ENCODE measurements at places on chromosomes 5 and 9. TPM values are rescaled to one million over a fixed set of nuclear protein-coding genes. Genes with fewer than 3 reads are reported as not detected.

Gene CCDC69
- 0.62 TPM for total RNA-seq

Gene SLC23A1
- not detected for total RNA-seq

Gene TMEFF1
- total RNA-seq, result 1.3 TPM

Gene GGTA1
- total RNA-seq, result not detected

Gene GLRA1
- not detected for total RNA-seq

Gene LIFR
- 3.8 TPM for total RNA-seq

Gene ARID3C
- not detected for total RNA-seq

Gene SLC36A3
- not detected for total RNA-seq

Gene GARNL3
- 0.69 TPM for total RNA-seq

Gene GFRA3
- not detected for total RNA-seq

DNA sequence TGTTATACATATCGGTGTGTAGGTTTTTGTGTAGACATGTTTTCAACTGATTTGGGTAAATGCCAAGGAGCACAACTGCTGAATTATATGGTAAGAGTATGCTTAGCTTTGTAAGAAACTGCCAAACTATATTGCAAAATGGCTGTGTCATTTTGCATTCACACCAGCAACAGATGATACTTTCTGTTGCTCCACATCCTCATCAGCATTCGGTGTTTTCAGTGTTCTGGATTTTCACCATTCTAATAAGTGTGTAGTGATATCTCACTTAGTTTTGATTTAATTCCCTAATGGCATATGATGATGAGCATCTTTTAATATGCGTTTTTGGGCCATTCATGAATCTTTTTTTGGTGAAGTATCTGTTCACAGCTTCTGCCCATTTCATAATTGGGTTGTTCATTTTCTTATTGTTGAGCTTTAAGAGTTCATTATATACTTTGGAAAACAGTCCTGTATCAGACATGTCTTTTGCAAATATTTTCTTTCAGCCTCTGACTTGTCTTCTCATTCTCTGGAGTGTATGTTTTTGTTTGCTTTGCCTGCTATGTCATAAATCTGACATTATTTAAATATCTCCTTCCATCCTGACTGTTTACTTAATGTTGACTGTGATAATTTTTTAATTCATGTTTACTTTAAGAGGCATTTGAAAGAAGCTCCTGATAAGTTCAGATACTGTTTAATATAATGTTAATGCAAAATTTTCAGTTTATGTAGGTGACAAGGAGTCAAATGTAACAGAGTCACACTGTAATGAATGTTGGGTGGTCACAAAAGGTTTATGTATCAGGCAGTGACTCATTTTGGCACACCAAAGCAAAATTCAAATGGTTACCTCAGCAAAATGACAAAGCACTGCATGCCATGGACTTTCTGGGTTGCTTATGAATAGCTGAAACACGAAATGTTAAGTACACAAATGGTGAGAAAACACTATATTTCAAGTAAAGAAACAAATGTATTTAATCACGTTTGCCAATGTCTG, 181.1 kb upstream of the DAB2 start:
- DNase-seq, result no peak

DNA sequence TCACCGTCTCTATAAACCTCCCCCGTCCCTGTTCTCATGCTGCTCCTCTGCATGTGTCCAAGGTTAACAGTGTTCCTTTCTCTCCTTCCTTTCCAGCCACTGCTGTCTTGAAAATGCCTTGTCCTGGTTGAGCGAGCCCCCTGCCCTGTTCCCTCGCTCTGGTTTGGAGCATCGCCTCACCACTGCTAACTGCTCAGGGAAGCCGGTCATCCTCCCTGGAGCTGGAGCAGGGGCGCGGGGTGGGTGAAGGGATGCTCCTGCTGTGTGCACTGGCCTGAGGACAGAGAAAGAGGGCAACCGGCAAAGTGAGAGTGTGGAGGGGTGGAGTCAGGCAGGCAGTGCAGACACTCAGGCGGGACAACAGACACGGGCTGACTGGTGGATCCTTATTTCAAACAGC, 19.4 kb downstream of the UBE2QL1 start:
- DNase-seq, result no peak

- peak; percentile 74 for DNase-seq
Observed at GRCh38 chr9:38141746-38142591, 72.9 kb upstream of the SHB start.

DNA sequence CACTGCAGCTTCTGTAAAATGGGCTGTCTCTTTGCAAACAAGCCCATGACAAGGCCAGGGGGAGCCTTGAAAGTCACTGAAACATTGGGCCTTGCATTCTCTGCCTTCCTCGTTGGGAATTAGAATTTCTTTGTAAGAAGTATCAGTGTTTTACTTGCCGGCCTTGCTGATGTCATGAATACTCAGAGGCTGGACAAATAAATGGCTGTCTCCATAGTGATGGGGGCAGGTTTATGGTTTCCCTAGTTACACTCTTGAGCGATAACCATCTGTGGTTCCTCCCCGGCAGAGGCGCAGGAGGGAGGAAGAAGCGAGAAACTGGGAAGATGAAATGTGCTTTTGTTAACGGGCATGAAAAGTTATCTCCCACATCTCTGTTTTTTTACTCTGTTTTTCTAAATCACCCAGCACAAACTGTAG, 272.7 kb upstream of the PANK3 start:
- DNase-seq, result peak; percentile 76

- peak; percentile 56 for DNase-seq
Observed at GRCh38 chr5:132704875-132705274, 31.1 kb downstream of the IL4 start.

DNA sequence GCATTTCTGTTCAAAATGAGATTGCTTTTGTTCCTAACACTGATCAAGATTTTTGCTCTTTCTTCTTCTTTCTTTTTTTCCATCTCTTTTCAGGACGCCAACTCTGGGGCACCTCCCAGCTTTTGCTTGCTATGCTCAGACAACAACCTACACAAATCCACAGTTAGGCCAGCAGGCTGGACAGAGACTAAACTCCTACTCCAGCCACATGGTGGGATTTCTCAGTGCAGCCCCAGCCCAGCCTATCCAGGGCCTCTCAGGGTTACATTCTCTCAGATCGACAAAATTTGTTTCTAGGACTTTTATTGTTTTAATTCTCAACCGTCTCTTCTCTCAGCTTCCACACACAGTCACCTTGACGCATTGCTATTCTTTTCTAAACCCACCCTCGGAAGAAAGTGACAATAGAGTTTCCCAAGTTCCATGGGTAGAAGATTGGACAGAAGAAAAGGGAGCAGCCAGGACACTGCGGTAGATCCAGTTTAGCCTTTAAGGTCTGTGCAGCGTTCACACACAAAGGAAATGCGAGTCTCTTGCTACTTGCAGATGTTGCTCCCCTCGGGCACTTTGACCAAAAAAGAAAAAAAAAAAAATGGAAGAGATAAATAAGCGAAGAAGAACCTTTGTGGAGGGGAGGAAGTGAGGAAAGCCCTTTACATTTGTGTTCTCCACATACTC, 588.6 kb upstream of the GRAMD2B start:
- DNase-seq, result no peak

DNA sequence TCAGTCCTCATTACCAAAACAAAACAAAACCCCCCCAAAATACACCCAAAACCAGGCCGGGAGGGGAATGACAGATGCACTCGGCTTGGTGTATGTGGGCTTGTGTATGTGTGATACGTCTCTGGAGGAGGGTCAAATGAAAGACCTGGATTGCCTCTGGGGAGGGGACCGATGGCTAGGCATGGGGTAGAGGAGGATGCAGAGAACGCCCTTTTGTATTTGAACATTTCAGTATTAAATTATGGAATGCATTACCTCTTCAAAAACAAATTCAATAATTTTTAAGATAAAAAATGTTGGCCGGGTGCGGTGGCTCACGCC, 61.4 kb downstream of the LMX1B start:
- DNase-seq, result no peak

GRCh38 chr9:106733828-106734380, 129.1 kb upstream of the ZNF462 start:
- no peak for DNase-seq

- no peak for DNase-seq
Observed at GRCh38 chr5:18576586-18576985, 942.3 kb downstream of the TAF11L14 start.

DNA sequence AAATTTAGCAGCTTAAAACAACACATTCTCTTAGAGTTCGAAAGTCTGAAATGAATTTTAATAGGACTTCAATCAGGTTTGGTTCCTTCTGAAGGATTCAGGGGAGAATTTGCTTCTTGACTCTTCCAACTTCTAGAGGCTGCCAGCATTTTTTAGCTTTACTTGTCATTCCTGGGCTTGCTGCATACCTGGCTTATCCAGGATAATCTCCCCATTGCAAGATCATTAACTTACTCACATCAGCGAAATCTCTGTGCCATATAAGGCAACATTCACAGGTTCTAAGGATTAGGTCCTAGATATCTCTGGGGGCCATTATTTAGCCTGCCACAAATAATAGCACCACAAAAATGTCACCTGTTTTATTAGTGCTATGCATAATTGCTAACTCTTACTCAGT, 46.2 kb upstream of the PCSK5 start:
- no peak for DNase-seq

- DNase-seq, result peak; percentile 11
Observed at GRCh38 chr9:127876764-127877562, 512 bp downstream of the AK1 start.

GRCh38 chr5:54159893-54160195, 150.5 kb downstream of the ARL15 start:
- no peak for DNase-seq

DNA sequence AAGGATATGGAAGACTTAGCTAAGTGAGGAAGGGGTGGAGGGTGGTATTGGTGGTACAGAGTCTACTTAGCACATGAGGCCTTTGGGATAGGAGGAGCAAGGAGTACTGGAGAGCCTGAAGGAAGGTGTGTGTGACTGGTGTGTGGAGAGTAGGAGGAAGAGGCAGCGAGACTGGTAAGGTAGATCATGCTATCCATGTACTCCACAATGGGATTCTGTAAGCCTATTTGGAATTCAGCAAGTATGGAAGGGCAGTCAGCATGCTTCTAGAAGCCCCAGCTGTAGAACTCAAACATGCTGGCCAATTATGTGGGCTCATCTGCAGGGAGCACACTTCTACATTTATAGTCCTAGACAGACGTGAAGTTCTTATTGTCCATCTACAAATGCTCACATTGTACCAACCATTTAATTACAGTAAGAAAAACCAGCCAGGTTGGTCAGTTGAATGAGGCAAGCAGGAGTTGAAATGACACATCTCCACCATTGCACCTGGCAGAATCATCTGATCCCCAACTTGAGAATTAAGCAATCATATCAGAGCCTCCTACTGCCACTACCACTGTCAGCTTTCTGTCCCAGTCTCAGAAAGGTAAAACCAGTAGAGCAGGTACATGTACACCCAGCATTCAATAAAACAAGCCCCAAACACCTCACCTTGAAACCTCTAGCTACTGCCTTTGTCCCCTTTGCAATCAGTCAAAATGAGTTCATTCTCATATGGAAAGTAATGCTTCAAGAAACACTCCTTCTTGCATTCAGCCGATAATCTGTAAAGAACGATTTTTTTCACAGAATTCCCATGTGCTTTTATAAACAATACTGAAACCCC, 60.9 kb upstream of the GLRX start:
- peak; percentile 4 for DNase-seq

GRCh38 chr5:108898707-108899106, 151.0 kb downstream of the FER start:
- DNase-seq, result no peak

DNA sequence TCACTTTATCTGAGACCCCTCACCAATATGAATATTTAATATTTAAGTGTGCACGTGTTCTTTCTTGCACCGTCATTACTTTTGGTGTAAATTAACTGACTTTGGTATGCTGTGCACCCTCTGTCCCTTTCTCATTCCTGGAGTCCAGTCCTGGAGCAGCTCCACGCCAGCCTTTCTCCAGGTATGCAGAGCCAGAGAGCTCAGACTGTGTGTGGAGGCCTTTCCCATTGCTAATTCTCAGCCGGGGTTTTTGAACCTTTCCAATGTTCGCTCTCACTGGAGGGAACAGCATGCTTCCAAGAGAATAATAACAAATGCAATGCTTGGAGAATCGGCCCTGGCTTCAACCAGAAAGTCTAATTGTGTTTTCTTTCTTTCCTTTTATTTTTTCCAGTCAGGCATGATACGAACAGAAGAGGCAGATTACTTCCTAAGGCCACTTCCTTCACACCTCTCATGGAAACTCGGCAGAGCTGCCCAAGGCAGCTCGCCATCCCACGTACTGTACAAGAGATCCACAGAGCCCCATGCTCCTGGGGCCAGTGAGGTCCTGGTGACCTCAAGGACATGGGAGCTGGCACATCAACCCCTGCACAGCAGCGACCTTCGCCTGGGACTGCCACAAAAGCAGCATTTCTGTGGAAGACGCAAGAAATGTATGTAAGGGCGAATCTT, 41.7 kb downstream of the ADAMTS16 start:
- DNase-seq, result no peak

- no peak for DNase-seq
Observed at GRCh38 chr5:149794487-149794971, 64.4 kb downstream of the PPARGC1B start.

DNA sequence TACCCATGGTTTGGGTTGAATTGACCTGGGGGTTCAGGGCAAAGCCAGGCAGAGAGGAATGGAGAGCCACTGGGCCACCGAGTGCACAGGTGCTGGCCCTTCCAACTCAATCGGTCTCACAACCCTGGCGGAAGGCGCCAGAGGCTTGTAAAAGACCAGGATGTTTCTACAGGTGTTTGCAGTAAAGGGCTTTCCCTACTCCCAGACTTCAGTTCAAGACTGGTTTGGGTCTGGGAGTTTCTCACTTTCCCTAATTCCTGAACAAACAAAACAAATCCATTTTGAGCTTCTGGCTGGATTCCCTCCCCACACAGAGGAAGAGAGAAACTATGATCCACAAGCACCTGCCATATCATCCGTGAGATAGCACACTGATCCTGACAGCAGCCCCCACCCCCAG, 125.2 kb upstream of the KLF4 start:
- no peak for DNase-seq

- no peak for DNase-seq
Observed at GRCh38 chr5:94782383-94782782, 163.9 kb downstream of the SLF1 start.

DNA sequence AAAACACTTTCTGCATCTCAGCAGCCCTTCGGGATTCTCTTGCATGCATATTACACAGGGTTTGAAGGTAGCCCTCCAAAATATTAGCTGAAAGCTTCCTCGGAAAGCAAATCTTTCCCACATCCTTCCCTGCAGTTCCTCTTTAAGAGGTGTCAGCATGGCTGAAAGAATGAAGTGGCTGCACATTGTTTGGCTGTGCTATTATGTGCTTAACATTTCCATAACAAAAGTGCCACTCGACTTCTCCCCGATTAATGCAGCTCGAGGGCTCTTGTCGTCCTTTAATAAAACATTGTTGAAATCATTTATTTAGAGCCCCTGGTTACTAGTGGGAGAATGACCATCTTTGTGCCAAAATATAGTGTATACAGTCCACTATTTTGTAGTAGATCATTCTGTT, 6.5 kb downstream of the GAS1 start:
- no peak for DNase-seq

GRCh38 chr9:125759764-125760129, 12.6 kb downstream of the PBX3 start:
- no peak for DNase-seq

DNA sequence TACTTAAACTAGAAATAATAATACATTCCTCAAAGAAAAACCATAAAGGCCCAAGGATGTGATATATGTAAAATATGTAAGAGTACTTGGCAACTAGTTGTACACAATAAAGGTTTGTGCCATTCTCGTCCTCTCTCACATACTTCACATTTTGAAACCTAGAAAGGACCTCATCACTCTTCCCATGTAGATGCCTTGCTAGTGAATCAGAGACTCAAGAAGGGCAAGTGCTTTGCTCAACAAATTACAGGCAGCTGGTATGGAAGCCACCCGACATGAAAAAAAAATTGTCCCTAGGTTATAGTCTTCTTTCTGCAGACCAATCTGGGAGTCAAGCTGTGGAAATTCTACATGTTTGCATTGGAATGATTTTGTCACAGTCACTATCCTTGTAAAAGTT, 31.7 kb downstream of the ADRB2 start:
- DNase-seq, result peak; percentile 50

All from HFFc6 (cell line).